Lower lobe of right lung (tissue), 2 donors: ENCODE measurements at places on chromosomes 6 and 20.

DNA sequence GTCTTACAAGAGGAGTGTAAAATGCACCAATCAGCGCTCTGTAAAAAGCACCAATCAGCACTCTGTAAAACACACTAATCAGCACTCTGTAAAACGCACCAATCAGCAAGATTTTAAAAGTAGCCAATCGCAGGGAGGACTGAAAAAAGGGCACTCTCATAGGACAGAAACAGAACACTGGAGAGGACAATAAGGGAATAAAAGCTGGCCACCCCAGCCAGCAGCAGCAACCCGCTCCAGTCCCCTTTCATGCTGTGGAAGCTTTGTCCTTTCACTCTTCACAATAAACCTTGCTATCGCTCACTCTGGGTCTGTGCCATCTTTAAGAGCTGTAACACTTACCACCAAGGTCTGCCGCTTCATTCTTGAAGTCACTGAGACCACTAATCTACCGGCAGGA lies 1.7 kb upstream of the AIG1 start:
- DNase-seq = no peak

DNA sequence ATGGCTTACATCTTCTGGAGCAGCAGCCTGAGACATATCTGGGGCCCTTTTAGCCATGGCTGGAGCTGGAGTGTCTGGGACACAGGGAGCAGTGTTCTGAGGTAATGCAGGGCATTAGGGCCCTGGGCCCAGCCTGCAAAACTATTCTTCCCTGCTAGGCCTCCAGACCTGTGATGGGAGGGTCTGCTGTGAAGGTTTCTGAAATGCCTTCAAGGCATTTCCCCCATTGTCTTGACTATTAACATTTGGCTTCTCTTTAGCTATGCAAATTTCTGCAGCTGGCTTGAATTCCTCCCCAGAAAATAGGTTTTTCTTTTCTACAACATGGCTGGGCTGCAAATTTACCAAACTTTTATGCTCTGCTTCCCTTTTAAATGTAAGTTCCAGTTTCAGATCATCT lies 61.5 kb downstream of the EDN1 start:
- no peak for DNase-seq

DNA sequence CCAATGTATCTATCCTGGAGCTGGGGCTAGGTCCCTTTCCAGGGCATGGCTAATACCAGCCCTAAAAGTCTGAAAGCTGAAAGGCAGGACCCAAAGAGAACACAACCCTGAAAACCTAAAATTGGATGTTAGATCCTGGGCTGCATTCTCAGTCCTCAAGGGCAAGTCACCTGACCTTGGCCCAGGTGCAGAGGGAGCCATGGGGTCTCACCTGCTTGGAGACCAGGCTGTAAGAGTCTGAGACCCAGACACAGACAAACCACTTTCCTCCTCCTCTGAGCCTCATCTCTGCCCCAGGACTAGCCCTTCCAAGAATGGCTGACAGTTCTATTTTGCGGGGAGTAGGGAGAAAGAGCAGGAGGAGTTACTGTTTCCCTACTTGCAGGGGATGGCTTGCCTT lies 60.0 kb downstream of the EFCAB8 start:
- peak; percentile 6 for DNase-seq

- DNase-seq = no peak
These were observed 7.5 kb downstream of the ESF1 start for GRCh38 chr20:13777171-13777601.

DNA sequence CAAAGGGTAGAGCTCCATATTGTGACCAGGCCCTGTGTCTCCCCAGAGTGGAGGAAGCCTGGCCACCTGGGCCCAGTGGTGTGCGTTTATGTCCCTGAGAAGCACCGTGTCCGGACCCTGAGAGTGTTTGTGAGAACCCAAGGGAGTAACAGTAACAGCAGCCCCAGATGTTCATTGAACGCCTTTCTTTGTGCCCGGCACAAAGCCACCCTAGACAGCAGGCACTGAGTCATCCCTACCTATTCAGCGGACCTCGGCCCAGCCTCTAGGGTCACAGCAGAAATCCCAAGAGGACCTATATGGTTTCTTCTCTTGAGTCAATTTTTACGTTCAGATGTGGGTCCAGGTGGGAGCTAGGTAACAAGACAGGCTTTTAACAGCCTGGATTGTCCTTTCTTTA lies 24.5 kb downstream of the BCAS4 start:
- no peak for DNase-seq

- DNase-seq = no peak
These were observed 15.0 kb downstream of the SLC2A10 start for GRCh38 chr20:46724343-46724959.

DNA sequence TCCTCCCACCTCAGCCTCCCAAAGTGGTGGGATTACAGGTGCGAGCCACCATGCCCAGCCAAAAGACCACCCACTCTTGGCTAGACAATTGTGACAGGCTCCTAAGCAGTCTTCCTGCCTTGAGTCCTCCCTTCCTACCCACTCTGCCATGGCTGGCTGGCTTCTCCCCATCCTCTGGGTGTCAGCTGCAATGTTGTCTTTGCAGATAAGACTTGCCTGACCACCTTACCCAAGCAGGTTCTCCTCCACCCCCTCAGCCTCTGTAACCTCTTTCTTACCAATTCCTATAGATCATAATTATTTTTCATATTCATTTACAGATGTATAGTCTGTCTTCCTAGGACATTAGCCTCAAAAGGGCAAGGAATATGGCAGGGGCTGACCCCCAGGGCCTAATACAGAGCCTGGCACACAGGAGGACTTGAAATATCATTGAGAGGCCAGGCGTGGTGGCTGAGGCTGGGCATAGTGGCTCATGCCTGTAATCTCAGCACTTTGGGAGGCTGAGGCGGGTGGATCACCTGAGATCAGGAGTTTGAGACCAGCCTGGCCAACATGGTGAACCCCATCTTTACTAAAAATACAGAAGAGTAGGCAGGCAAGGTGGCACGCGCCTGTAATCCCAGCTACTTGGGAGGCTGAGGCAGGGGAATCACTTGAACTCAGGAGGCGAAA lies 28.7 kb upstream of the SPAG4 start:
- DNase-seq = no peak

DNA sequence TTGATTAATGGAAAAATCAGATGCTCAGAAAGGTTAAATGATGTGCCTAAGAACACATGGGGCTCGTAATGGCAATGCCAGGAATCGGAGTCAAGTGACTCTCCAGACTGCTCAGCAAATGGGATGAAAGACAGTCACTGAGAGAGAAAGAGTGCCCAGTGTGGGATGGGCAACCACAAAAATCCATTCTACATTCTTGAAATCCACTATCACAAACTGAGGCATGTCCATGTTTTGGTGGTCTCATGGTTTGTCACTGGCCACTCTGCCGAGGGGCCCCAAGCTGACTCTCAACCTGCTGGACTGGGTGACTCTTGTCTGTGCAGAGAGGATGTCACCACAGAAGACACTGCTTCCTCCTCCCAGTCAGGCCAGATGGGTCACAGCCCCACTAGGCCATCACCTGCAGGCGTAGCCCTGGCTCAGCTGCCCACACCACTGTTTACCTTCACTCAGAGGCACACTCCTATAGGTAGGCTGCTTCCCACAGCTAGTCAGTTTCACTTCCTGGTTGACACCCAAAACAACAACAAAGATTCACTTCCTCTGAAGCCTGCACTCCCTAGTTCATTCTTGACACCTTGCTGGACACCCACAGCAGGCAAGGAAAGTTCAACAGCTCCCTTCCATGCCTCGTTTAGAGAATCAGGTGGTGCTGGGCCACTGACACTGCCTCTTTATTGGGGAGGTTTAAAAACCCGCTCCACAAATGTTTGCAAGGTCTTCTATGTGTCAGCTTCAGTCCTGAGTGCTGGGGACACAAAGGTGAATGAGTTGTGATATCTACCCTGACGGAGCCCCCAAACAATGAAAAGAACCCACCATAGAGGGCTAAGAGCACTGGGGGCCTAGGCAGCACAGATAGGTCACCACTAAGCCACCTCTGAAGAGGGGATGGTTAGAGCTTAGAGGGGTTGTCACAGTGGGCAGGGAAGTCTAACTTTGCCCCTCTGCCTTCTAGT lies 21.7 kb downstream of the MAP1LC3A start:
- no peak for DNase-seq

DNA sequence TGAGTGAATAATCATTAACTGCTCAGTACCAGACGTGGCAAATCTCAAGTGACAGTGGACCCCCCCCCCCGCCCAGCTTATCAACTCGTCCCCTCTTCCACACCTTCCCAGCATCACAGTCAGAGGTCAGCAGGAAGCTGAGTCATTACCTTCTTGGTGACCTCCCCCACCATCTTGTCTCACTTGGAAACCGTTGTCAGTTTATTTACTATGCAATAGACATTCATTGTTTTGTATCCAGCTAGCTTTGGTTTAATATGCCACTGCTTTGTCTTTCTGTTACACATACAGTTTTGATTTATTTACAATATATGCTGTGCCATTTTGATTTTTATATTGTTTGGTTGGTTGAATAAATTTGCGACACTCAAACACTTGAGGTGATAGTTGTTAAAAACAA lies 158.1 kb downstream of the QKI start:
- no peak for DNase-seq

DNA sequence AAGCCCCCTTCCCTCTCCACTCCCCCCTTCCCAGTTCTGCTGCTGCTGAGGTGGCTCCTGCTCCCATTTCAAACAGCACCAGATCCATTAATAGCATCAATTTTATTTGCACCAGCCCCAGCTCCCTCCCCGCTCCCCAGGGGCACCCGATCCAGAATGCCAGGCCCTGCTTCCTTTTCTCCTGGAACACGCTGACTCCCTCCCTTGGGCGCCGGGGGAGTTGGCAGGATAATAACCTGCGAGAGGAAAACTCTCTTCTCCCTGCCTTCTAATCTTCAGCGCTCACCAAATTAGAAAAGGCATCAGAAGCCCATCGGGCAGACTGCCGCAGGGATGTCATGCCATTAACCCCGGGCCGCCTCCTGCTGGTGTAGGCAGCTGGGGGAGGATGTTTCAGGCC lies 77.8 kb downstream of the NCR2 start:
- DNase-seq = no peak

DNA sequence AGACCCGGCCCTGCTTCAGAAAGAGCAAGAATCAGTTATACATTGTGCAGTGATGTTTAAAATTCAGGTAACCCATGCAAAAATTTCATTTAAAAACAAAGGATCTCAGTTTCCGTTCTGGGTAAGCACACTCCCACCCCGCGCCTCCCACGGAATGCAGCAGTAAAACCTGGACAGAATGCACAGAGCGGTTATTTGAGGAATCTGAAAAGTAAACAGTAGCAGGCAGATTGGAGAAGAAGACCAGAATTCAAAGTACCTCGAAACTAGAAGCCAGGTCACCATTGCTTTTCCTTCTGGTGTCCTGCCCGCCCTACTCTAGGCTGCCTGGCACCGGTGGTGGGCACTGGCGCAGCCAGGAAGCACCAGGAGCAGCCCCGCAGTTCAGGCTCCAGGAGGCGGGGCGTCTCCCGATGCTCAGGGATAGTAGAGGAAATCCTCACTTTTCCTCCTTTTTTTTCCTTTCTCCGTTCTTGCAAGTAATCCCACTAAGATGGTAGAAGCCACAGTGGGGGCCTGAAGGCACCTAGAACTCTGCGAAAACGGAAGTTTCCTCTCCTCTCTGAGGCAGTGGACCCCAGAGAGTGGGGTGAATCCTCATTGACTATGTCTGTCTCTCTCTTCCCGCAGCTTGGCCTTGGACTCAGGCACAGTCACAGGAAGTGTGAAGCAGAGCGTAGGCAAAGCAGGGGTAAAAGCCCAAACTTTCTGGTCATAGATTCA lies 28.3 kb downstream of the METTL24 start:
- no peak for DNase-seq

GRCh38 chr6:4849226-4850022 lies 73.2 kb downstream of the CDYL start:
- DNase-seq = no peak

DNA sequence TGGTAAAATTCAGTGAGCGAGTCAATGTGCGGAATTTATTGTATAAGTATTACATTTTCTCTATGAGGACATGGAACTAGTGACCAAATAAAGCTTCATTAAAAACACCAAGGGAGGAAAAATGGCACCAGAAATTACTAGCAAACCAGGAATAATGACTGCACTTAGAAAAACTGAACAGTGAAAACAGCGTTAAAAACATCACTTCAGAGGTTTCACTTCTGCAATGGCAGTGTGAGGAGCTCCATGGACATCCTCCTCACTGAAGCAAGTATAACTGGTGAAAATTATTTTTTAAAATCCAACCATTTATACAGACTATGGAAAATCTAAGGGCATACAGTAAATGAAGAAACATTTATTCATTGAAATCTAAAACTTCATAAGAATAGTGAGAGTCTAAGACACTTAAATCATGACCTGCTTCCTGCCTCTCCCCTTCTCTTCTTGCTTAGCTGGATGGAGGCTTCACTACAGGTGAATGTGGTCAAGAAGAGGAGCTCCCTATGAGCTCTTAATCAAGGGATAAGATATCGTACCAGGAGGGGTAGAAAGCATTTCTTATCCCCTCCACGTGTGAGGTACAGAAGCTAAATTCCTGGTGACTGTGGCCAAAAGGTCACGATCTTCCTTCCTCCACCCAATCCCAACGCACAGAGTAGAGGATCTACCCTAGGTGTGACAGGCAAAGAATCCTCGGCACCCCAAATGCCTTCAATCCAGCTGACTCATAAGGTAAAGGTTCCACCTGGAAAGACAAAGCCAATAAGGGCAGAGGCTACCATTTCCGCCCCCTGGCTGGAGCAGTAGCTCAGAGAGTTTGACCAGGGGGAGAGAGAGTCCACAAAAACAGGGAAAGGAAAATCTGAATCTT lies 12.3 kb upstream of the ASF1A start:
- no peak for DNase-seq

DNA sequence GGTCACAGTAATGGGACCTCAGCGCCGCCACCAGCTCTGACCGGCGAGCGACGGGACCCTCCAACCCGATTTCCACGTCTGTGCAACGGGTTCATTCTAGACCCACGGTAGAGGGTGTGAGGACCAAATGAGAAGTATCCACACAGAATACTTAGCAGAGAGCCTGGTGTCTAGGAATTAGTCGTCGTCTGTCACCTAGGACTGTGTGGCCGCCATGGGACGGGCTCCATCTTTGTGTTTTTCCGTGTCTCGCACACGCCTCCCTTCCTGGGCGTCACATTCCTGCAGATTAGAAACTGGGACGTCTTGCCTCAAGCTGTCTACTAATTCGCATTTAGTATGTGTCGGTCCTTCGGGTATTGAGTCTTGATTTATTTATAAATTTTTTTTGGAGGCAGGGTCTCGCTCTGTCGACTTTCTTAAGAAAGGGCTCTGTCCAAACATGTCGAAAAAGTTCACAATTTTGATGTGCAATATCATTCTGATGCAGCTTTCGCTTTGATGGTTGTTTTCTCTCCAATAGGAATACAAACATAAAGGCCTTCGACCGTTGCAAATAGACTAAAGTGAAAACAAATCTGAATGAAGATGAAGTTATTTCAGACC lies 563 bp downstream of the MGME1 start:
- peak; percentile 55 for DNase-seq
